ENCODE measurements at places on chromosomes 16 and 17. TPM values are rescaled to one million over a fixed set of nuclear protein-coding genes. Genes with fewer than 3 reads are reported as not detected.
A peak's percentile ranks its signal among the peaks of the same experiment; 100 is the strongest.

- H3K27ac ChIP-seq: peak overlapping the region; percentile 61
- H3K27me3 ChIP-seq: no peaks in the 10 kb centered on the region
- H3K4me1 ChIP-seq: peaks cover 18% of the 10 kb centered on the region
Observed at GRCh38 chr16:20873331-20873730, 26.8 kb downstream of the DCUN1D3 start.

- DNase-seq: no peak
- no peaks in the 10 kb centered on the region for H3K27me3 ChIP-seq
- H3K4me3 ChIP-seq: no peak overlapping the region
Observed at GRCh38 chr16:72977127-72977526, 70.8 kb downstream of the ZFHX3 start.

- no peak for DNase-seq
- no peak overlapping the region for H3K4me3 ChIP-seq
- no peaks in the 10 kb centered on the region for H3K36me3 ChIP-seq
- no peak overlapping the region for H3K27ac ChIP-seq
Observed at GRCh38 chr17:50798424-50799288, 31.3 kb upstream of the ANKRD40CL start.

Gene CRISPLD2
- 6.3 TPM for polyA plus RNA-seq

DNA sequence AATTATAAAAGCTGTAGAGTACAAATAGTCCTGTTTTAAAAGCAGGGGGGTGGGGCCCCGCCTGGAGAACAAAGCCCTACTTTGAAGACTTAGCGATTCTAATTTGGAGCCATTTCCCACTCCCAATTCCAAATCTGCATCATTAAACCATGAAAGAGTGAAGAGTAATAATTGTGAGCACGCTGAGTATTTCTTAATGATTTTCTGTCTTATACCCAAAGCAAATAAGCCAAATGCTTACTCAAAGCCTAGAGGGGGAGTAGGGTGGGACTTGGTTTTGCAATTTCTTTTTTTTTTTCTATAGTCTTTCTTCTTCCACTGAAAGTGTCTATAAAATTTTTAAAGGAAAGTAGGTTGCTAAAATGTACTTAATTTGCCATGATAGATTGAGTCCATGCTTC is 470.1 kb downstream of the TOX3 start:
- no peaks in the 10 kb centered on the region for H3K27me3 ChIP-seq
- no peaks in the 10 kb centered on the region for H3K4me1 ChIP-seq
- H3K36me3 ChIP-seq: no peaks in the 10 kb centered on the region
- no peak overlapping the region for H3K27ac ChIP-seq
- no peak overlapping the region for H3K4me3 ChIP-seq
- DNase-seq: no peak

Gene IRX5
- polyA plus RNA-seq: 1.4 TPM

Gene TAC4
- not detected for polyA plus RNA-seq

Gene UBTF
- 33.4 TPM for polyA plus RNA-seq

Gene TBC1D3G
- polyA plus RNA-seq: not detected
